ENCODE measurements at places on chromosomes 3 and 15.

DNA sequence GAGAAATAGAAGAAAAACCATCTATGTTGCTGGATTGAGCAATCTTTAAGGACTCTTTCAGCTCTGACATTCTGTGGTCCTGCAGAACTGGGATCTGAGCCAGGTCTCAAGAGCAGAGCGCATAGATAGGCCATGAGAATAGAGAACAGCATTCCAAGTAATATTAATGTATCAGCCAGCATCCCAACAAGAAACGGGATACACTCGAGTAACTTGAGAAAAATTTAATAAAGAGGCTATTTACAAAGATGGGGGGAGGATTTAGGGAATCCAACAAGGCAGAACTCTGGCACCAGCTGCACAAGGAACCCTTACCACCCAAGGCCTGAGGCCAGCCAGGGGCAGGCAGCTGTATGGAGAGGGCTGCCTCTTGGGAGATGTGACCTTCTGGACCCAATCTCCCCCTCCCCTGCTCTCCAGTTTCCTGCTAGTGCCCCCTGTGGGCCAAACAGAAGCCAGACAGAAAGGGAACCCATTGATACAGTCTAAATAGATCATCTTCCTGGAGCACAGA lies 8.2 kb downstream of the TMOD2 start:
- DNase-seq, result no peak

- no peak for DNase-seq
These were observed 453.1 kb downstream of the IL5RA start for GRCh38 chr3:2656806-2657777.

DNA sequence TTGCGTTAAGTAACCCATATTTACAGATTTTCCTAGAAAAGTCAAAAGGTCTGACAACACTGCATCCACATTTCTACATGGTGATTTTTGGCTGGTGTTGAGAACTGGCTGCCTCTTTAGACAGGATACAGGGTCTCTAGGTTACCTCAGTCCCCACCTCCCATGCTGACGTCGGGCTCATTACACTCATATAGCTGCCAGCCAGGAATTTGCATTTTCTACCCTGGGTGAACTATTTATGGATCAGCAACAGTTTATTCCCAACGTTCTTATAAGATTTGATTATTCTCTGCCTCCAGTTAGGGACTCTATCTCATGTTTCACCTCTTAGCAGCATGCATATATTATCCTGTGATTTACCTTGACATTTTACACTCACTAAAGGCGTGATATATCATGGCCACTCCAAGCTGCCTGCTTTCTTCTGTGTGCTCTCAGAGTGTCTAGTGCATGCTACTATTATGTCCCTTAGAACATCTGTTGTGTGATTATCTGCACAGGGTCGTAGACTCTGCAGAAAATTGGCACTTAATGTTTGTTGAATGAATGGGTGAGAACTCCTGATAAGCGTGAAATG lies 49.0 kb downstream of the CLDN11 start:
- no peak for DNase-seq

- DNase-seq, result no peak
These were observed 10.7 kb downstream of the RBP2 start for GRCh38 chr3:139465636-139466035.
